CD4-positive, alpha-beta T cell treated with Interferon alpha-2 for 1 hour (primary cell): ENCODE measurements at places on chromosomes 1 and 21.

DNA sequence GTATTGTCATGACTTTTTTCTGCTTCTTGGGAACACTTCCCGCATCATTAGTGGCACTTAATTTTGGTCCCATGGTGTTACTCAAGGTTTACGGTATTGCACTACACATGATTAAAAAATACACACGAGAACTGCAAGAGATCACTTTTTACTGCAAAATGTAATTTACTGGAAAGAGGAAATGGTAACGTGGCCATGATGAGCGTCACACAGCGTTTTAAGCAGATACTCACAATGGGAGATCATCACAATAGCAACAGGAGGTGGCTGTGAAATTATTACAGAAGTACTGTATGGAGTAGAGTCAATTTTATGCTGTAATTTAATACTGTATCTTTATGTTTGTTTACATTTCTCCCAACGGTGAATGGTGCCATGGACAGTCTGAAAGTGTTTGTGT is 1510.3 kb downstream of the AMY1C start:
- no peak for DNase-seq

DNA sequence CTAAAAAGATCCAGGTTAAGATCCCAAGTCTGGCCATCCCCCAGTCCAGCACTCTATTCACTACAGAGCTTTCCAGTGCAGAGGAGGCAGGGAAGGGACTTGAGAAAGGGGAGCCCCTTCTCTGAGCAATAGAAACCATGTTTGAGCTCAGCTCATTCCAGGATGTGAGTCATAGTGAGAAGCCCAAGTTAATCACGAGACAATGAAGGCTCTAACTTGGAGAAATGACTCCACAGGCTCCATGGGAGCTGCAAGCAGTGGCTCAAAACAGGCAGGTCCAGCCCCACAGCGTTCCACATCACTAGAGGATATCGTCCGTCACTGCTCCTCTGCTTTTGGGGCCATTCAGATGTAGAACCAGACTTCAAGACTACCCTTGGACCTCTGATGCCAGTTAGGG is 59.1 kb downstream of the CAMK2N1 start:
- DNase-seq, result no peak

GRCh38 chr1:206005778-206006180 is 2.6 kb upstream of the RAB7B start:
- DNase-seq, result peak; percentile 10

- no peak for DNase-seq
Observed at GRCh38 chr1:98550076-98550475, 111.4 kb upstream of the SNX7 start.

DNA sequence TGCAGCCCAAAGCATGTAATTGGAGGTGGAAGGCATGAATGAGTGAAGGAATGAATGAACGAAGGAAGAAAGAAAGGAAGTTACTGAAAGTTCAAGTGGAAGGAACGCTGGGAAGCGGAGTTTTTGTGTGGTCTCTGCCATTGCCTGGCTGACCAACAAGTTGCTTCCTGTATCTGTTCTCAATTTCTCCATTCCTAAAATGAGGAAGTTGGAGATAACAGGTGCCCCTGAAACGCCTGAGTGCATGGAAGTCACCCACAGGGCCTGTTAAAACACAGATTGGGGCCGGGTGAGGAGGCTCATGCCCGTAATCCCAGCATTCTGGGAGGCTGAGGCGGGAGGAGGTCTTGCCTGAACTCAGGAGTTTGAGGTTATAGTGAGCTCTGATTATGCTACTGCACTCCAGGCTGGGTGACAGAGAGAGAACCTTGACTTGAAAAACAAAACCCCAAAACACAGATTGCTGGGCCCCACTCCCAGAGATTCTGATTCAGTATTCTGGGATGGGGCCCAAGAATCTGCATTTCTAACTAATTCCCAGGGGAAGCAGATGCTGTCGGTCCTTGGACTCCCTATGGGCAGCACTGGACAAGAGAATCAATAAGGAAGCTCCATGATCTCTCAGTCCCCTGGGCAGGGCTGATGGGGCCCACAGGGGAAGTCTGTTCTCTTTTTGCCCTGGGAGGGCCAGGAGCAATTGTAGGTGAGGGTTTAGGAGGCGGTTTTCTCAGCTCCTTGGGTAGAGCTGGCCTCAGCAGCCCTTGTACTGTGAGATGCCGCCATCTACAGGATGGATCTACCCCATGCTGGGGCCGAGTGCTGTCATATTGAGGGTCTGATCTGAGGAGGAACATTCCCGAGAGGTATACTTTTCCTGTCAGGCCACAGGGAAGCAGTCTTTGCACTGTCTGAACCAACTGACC is 3.3 kb upstream of the CNR2 start:
- peak; percentile 71 for DNase-seq

GRCh38 chr21:26136671-26137070 is 33.9 kb downstream of the APP start:
- DNase-seq, result no peak

- DNase-seq, result no peak
Observed at GRCh38 chr1:202146993-202147392, 2.5 kb upstream of the ARL8A start.

- DNase-seq, result peak; percentile 33
Observed at GRCh38 chr1:40034869-40035268, 5.7 kb upstream of the CAP1 start.

DNA sequence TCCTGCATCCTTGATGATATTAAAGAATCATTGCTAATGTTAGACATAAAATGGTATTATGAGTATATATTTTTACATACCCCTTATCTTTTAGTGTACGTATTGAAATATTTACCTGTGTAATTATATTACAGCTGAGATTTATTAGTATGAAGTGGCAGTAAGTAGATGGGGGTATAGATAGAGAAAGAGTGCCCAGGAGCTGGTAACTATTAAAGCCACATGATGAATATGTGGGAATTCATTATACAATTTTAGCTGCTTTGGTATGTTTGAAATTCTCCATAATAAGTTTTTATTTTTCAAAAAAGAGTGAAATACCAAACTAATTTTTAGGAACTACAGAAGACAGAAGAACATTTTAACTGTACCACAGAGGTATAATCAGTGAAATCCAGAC is 339.0 kb downstream of the PLPP3 start:
- DNase-seq, result no peak

- no peak for DNase-seq
Observed at GRCh38 chr21:38683222-38683621, 122.5 kb upstream of the ETS2 start.

DNA sequence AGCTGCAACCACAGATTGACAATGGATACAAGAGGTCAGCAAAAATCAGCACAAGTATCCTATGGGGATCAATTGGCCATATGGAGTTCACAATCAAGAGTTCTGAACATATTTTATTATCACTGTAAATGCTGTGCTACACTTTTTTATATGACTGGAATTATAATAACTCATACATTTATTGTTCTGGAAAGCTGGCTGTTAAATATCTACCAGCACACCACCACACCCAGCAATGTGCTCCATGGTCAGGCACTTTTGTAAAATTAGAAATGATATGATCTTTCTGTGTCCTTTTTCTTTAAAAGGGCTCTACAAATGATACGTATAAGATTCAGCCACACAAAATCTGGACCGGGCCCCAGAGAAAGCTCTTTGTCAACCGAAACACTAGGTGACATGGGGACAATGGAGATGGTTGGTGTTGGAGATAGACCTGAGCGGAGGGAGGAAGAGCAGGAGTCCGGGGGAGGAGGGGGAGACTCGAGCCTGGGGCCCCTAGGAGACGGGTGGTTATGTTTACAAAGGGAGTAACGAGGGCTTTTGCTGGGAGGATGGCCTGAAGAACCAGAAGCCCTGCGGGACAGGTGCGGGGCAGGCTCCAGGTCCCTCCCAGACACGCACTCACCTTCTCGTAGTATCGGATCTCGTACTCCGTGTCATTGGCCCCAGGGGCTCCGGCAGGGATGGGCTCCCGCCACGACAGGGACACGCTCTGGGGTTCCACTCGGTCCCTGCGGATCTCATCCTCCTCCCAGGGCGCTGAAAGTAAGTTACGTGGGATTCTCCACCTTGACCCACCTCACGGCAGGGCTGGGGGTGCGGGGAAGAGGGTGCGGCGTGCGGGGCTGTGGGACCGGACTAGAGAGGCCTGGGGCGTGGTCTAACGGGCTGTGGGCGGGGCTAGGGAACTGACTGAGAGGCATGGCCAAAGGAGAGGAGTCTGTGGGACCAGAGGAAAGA is 30.0 kb downstream of the EPHA10 start:
- DNase-seq, result no peak

DNA sequence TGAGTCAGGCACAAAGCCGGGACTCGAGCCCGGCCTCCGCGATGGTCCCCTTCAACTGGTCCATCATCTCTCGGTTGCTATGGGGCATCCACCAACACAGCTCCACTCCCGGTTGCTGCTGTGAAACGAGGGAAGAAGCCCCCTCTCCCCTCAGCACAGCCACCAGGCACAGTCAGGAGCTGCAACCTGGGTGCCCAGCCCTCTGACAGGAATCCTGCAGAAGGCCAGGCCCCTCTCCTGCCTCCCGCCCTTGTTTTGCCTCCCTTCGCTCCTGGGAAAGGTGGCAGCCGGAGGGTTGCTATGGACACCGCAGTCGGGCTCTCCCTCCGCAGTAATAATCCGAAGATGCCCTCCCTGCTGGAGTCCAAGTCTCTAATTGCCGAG is 8.9 kb upstream of the KCNN3 start:
- DNase-seq, result no peak

DNA sequence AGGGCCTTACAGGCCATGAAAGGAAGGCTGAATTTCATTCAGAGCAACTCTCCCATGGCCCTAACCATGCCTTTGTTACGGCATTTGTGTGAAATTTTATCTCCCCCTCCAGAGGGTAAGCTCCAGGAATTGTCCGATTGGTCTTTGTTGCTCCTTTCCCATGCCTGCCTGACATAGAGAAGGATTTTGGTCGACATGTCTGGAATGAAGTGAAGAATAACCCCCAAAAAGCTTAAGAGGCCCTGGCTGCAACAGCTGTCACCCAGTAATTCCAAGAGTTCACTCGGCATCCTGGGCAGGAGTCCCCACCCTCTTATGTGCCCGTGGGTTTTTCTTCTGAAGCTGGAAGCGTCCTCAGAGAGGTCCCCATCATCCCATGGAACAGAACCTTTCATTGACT is 20.6 kb downstream of the CDA start:
- no peak for DNase-seq

DNA sequence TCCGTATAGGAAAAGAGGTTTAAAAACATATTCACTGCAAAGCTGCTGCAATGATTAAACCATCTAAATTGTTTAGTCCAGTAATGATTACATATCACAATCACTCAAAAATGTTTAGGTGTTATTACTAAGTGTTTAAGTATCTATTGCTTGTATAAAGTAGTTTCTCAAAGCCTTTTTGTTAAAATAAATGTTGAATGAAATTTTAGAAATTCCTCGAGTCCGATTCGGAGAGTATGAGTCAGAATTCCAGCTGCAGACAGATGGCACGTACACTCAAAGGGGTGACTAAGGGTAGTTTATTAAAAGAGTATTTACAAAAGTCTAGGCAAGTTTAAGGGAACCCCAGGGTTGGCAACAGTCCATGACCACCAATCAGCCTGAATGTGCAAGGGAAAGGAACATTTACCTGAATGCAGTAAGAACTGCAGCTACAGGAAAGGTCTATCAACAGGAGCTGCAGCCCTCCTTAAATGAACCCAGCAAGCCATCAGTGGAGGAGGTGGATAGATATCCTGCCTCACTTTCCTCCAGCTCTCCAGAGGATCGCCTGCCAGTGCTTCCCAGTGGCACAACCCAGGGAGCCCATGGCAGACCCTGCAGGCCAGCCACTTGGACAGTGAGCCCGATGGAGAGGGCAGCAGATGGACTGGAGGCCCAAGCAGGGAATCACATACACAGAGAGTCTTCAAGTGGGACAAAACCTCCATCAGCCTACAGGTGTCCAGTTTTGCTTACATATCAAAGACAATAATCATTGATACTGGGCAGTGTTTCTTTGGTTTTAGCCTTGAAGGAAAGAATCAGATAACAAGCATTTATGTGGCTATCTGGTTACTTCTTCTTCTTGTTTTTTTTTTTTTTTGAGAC is 92.1 kb upstream of the SLC44A3 start:
- no peak for DNase-seq

DNA sequence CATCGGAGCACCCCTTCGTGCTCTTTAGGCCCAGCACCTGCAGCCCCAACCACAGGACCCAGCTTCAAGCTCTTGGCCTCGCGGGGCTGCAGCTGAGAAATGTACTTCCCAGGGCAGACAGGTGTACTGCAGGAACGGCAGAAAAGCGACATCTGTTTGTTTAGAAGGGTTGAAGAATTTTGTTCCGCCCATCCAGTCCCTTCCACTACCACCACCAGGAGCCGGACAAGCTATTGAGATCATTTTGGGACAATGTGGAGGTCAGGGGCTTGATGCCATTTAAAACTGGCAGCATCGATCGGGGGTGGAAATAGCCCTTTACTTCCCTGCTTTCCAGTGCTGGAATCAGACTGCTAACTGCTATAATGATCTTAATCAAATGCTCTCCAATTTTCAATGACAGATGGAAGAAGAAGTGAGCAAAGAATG is 1.7 kb downstream of the SERTAD4 start:
- DNase-seq, result no peak

DNA sequence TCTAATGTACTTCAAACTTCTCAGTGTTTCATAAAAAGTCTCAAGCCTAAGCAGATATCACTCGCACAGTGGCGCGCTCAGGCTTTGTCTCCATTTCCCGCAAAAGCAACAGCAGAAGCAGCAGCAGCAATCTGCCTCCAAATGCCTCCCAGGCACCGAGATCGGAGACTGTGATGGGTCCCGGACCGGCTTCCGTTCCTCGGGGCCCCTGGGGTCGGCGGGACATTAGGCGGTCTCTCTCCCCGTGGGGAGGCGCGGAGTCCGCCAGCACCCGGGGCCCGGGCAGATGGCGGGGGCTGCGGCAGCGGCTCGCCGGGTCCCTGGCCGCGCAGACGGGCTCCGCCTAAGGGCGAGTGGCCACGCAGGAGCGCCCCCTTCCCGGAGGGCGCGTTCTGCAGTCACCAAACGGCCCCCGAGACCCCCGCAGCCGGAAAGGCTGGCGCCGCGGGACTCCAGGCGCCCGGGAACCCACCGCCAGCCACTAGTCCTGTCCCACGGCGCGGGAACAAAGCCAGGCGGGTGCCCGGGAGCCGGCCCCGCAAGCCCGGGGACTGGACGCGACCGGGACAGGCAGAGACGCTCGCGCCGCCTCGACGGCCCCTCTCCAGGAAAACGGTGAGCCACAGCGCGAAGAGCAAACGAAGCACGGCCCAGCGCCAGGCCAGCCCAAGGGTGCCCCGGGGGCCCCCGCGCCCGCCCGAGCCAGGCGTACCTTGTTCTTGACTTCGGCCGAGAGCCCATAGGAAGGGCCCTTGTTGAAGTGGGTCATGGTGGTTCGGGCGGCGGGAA is 590 bp downstream of the CNN3 start:
- peak; percentile 17 for DNase-seq

DNA sequence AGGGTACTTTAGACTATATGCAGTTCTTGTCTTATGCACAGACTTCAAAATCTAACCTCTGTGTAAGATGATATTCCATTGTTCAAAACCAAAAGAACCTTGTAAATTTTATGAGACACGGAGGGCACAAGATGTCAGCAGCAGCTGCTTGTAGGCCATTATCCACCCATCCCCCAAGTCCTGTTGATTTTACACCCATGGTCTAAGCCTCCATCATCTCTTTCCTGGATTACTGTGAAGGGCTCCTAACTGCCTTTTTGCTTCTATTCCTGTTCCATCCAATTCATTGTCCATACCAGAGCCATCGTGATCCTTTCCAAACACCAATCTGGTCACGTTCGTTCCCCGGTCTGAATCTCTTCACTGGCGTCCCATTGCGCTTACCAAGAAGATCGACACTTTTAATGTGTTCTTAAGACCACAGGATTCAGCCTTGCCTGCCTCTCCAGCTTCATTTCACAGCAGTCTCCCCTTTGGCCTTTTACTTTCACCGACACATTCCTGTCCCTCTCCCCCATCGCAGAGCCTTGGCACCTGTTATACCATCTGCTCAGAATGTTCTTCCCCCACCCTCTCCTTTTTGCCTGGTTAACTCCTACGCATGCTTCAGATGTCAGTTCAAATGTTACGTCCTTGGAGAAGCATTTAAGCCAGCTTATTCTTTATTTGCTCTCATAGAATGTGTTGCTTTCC is 107.3 kb upstream of the POU3F1 start:
- no peak for DNase-seq
